Astrocyte (in vitro differentiated cells and primary cell): ENCODE measurements at places on chromosomes 3 and 15.

GRCh38 chr3:170307671-170308405, 49.7 kb upstream of the SKIL start:
- H3K4me3 ChIP-seq = no peak overlapping the region
- DNase-seq = peak; percentile 66
- no peaks in the 10 kb centered on the region for H3K27me3 ChIP-seq

DNA sequence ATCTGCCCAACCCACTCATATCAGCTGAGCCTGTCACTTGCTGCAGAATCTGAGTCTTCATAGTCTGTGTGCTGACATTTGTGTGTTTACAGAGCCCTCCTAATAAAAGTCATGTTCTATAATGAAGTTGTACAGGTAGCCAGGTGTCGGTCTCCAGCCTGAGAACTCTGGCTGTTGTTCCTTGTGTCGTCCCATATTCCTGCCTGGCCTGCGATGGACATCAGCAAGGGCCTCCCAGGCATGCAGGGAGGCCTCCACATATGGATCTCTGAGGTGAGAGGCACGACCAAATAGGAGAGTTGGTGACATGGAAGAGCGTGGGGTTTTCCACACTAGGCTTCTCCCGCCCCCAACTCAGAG, 2.9 kb downstream of the VILL start:
- peaks cover 5% of the 10 kb centered on the region for H3K27me3 ChIP-seq
- H3K36me3 ChIP-seq = no peaks in the 10 kb centered on the region
- peaks cover 9% of the 10 kb centered on the region for H3K4me1 ChIP-seq
- DNase-seq = no peak

DNA sequence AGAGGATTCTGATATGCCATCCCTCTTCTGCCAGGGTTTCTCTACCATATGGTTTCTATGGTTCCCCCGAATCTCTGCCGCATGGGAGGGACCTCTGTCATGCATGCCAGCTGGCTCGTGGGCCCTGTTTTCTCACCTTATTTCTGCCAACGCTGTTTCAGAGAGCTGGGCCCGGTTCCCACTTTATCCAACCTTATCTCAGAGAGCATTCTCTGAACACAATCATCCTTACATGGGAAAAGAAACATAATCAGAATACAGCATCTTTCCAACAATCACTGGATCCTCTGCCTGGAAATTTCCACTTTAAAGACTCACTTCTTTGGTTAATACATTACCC, 234.5 kb upstream of the ZBTB20 start:
- H3K4me3 ChIP-seq = no peak overlapping the region
- H3K36me3 ChIP-seq = no peaks in the 10 kb centered on the region
- H3K27ac ChIP-seq = peak overlapping the region; percentile 9
- no peaks in the 10 kb centered on the region for H3K27me3 ChIP-seq
- peak; percentile 14 for DNase-seq
- H3K4me1 ChIP-seq = peaks cover 12% of the 10 kb centered on the region

- H3K27me3 ChIP-seq = no peaks in the 10 kb centered on the region
- H3K4me3 ChIP-seq = no peak overlapping the region
- no peak for DNase-seq
- no peak overlapping the region for H3K27ac ChIP-seq
Observed at GRCh38 chr3:126002189-126002588, 33.2 kb downstream of the ROPN1B start.

- no peaks in the 10 kb centered on the region for H3K4me1 ChIP-seq
- no peak for DNase-seq
- H3K4me3 ChIP-seq = no peak overlapping the region
- H3K36me3 ChIP-seq = peaks cover 73% of the 10 kb centered on the region
- H3K27ac ChIP-seq = no peak overlapping the region
Observed at GRCh38 chr15:90495067-90495466, 34.7 kb upstream of the CRTC3 start.

DNA sequence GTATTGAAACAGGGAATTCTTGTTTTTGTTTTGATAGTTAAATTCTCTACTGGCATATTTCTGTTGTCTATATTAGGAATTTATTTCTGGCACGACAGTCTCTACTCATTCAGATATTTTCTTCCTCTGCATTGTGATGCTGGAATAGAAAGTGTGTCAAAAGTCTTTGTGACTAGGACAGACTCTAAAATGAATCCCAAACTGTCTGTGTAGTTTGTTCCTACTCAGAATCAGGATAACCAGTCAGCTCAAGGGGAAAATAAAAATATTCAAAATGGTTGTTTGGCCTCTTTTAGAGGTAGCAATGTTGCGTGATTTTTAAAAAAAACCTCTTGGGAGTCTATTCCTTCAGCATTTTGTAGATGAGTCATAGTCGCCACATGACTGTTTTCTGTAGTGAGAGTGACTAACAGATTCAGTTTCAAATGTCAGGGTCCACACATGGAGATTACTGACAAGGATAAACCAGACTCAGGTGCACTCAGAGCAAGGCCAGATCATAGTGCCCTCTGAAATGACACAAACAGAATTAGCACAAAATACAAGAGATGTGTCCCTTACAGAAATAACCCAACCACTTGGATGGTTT, 13.1 kb downstream of the SLC7A14 start:
- H3K4me3 ChIP-seq = no peak overlapping the region
- no peak overlapping the region for H3K27ac ChIP-seq
- no peaks in the 10 kb centered on the region for H3K4me1 ChIP-seq
- H3K27me3 ChIP-seq = peaks cover 2% of the 10 kb centered on the region
- H3K36me3 ChIP-seq = no peaks in the 10 kb centered on the region

DNA sequence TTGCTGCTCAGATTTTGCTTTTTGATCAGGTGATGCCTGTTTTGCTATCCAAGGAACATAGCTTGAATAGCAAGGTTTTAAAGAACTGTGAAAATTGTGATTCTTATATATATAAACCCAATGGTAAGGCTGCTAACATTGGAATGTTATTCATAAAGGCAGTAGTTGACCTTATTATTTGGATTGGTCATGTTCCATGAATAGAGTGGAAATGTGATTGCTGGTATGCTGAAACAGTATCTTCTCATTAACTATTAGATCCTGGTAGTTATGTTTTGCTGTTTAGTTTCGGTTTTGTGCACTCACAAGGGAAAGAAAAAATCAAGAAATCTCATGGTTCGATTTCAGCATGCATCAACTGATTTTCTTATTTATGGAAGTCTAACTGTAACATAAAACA, 78.7 kb upstream of the NPHP3 start:
- no peaks in the 10 kb centered on the region for H3K27me3 ChIP-seq
- no peak overlapping the region for H3K4me3 ChIP-seq
- no peak overlapping the region for H3K27ac ChIP-seq
- no peaks in the 10 kb centered on the region for H3K36me3 ChIP-seq
